ENCODE measurements at places on chromosomes 5 and 9.

GRCh38 chr9:72042928-72043327 is 17.5 kb downstream of the C9orf57 start:
- DNase-seq = no peak

GRCh38 chr5:82351754-82352145 is 73.6 kb upstream of the RPS23 start:
- DNase-seq = no peak

GRCh38 chr9:120791161-120791560 is 2.1 kb downstream of the FBXW2 start:
- no peak for DNase-seq

GRCh38 chr5:128262911-128263310 is 179.3 kb downstream of the SLC12A2 start:
- no peak for DNase-seq

GRCh38 chr9:132983491-132984201 is 5.2 kb downstream of the GFI1B start:
- no peak for DNase-seq

DNA sequence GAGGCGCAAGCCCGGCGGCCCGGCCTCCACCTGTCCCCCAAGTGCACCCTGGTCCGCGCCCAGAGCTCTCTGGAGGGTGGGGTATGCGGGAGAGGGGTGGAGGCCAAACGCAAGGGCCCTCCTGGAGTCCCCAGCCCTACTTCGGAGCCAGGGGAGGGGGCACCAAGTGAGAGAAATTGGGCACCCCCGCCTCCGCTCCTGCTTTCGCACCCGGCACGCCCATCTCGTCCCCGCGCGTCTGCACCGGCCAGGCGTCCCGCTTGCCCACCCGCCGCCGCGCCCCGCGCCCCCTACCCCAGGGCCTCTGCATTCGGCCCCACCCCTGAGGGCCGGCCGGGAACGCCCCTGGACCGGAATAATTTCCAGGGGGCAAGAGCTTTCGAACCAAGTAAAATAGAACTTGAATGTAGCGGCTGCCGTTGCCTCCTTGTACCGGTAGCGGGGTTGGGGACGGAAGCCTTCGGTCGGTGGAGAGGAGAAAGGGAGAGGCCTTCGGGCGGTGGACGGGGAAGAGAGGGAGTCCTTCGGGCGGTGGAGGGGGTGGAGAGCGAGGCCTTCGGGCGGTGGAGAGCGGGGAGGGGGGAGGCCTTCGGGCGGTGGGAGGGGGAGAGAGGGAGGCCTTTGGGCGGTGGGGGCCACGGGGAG is 694 bp upstream of the PHPT1 start:
- no peak for DNase-seq

DNA sequence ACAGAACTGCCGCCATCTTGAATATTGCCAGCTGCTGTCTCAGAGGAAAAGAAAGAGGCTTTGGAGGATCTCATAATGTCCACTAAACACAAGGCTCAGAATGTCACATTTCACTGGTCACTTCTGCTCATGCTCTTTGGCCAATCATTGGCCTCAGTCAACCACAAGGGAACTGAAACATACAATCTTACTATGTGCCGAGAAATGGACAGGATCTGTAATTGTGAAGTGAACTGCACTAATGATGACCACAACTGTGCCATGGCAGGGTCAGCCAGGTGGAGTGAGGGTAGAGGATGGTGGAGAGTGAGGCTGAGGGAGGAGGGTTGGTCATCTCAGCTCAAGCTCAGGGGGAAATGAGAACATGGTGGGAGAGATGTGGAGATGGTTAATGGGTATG is 32.8 kb downstream of the GDNF start:
- DNase-seq = no peak

GRCh38 chr9:124617477-124618141 is 110.4 kb upstream of the NR5A1 start:
- no peak for DNase-seq

Data from esophagus squamous epithelium (tissue), 5 donors.